ENCODE measurements at places on chromosomes 4 and X.

DNA sequence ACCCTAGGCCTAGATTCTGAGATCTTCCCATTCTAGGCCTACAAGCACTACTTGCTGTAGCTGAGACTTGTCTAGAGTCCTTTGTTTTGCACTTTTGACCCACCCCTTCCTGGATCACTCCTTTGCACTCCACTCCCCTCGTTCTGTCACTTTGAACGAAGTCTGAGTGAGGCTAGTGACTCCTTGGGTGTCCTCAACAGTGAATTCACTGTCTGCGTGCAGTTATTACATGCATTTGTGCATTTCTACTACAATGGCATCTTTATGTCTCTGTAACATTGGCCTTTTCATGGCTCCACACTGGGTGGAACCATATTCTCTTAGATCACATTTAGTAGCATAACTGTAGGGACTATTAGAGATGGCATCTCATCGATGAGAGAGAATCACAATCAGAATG lies 50.5 kb downstream of the OCRL start:
- DNase-seq: no peak
- no peaks in the 10 kb centered on the region for H3K27me3 ChIP-seq
- no peak overlapping the region for H3K27ac ChIP-seq
- H3K36me3 ChIP-seq: peaks cover 6% of the 10 kb centered on the region

GRCh38 chrX:55030271-55031205 lies at the start of gene ALAS2:
TSS of gene ALAS2 (minus strand) at chrX:55030977. CDS start at chrX:55026000, 4,977 bp downstream.
- no peak for DNase-seq
- no peaks in the 10 kb centered on the region for H3K27me3 ChIP-seq
- H3K4me1 ChIP-seq: no peaks in the 10 kb centered on the region
- H3K36me3 ChIP-seq: no peaks in the 10 kb centered on the region

GRCh38 chr4:118348886-118349285 lies 3.9 kb downstream of the PRSS12 start:
- no peaks in the 10 kb centered on the region for H3K36me3 ChIP-seq
- H3K4me1 ChIP-seq: peaks cover 15% of the 10 kb centered on the region
- no peak for DNase-seq
- H3K4me3 ChIP-seq: no peak overlapping the region
- no peaks in the 10 kb centered on the region for H3K27me3 ChIP-seq

DNA sequence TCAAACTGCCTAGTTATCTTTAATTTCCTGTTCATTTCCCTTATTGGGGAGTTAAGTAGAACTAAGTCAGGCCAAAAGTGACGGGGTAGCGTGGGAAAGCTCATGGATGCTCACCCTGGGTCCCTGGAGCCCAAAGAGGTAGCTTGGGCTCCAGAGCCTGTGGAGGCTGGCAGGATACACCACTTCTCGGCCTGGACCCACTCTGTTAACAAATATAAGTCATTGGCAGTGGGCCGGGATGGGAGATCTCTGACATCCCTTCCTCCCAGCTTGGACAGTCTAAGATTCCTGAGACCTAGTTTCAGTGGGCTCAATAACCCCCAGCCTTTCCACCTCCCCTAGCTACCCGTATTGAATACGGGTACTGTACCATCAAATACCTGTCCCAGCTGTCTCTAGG lies 106.1 kb downstream of the EFNB1 start:
- H3K36me3 ChIP-seq: no peaks in the 10 kb centered on the region
- no peaks in the 10 kb centered on the region for H3K27me3 ChIP-seq
- no peaks in the 10 kb centered on the region for H3K4me1 ChIP-seq

DNA sequence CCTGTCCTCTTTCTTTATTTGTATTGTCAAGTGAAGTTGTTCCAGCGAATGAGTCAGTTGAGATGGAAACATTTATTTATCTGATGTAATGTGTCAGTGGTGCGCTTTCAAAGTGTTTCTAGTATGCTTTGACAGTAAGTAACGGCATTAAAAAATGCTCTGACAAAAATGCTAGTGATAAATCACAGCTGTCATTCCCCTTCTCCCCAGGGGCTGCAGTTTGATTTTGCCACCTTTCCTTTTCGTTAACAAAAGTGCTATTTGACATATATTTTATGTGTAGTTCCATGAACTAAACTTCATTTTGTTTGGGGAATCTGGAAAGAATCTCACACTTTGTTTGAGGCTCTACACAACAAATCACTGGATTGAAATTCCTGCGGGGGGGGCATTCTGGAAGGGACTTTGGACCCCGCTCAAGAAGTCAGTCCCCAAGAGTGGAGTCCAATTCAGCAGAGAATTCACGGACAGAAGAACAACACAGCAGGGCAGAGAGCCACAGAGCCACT lies 7.6 kb upstream of the TBC1D19 start:
- DNase-seq: no peak
- no peak overlapping the region for H3K4me3 ChIP-seq
- H3K36me3 ChIP-seq: no peaks in the 10 kb centered on the region
- no peak overlapping the region for H3K27ac ChIP-seq
- H3K4me1 ChIP-seq: no peaks in the 10 kb centered on the region

Measured in right lobe of liver (tissue), 6 donors.